Skin of body (tissue), 3 donors: ENCODE measurements at places on chromosomes 2 and 18. TPM values are rescaled to one million over a fixed set of nuclear protein-coding genes. Genes with fewer than 3 reads are reported as not detected.

EVX2 gene
- total RNA-seq: not detected

SCN7A gene
- total RNA-seq: 18.2 TPM

XDH gene
- total RNA-seq: 1.7 TPM

UPP2 gene
- total RNA-seq: not detected

CCNT2 gene
- 55.0 TPM for total RNA-seq

GPR155 gene
- 5.8 TPM for total RNA-seq

SLC23A3 gene
- 1.5 TPM for total RNA-seq

HRH4 gene
- total RNA-seq: 0.30 TPM

SLC4A5 gene
- 2.1 TPM for total RNA-seq

CRYGD gene
- total RNA-seq: not detected

SDC1 gene
- total RNA-seq: 127 TPM

MOGAT1 gene
- 2.5 TPM for total RNA-seq

AQP12A gene
- not detected for total RNA-seq

GAREM2 gene
- 2.5 TPM for total RNA-seq

PLCD4 gene
- total RNA-seq: 2.8 TPM

SERPINB7 gene
- total RNA-seq: 14.6 TPM

MC4R gene
- not detected for total RNA-seq

EIF2AK2 gene
- total RNA-seq: 31.6 TPM

FIGN gene
- 2.7 TPM for total RNA-seq

FZD7 gene
- 50.2 TPM for total RNA-seq

IL36G gene
- total RNA-seq: 4.4 TPM

PCARE gene
- 0.10 TPM for total RNA-seq

GREB1L gene
- 4.2 TPM for total RNA-seq

ITPRIPL1 gene
- 6.1 TPM for total RNA-seq

CNGA3 gene
- 0.10 TPM for total RNA-seq

CROCC2 gene
- 0.30 TPM for total RNA-seq

RAB17 gene
- total RNA-seq: 0.59 TPM

IL18R1 gene
- 4.5 TPM for total RNA-seq

SLC9A2 gene
- 6.8 TPM for total RNA-seq

TMEM169 gene
- total RNA-seq: 0.69 TPM

KLHL14 gene
- 0.30 TPM for total RNA-seq

ARHGAP28 gene
- 42.6 TPM for total RNA-seq

DCC gene
- 2.0 TPM for total RNA-seq

SLC30A3 gene
- 0.10 TPM for total RNA-seq

SP140 gene
- 0.49 TPM for total RNA-seq

SIX2 gene
- 0.39 TPM for total RNA-seq

GULP1 gene
- 56.8 TPM for total RNA-seq

CRYGC gene
- total RNA-seq: not detected

IRS1 gene
- 14.5 TPM for total RNA-seq

ASXL3 gene
- total RNA-seq: 6.1 TPM

ASPRV1 gene
- 39.5 TPM for total RNA-seq

NEU2 gene
- 1.4 TPM for total RNA-seq

CTNNA2 gene
- 0.49 TPM for total RNA-seq
